PC-9 (cell line): ENCODE measurements at places on chromosomes 3 and 15. TPM values are rescaled to one million over a fixed set of nuclear protein-coding genes. Genes with fewer than 3 reads are reported as not detected.

DNA sequence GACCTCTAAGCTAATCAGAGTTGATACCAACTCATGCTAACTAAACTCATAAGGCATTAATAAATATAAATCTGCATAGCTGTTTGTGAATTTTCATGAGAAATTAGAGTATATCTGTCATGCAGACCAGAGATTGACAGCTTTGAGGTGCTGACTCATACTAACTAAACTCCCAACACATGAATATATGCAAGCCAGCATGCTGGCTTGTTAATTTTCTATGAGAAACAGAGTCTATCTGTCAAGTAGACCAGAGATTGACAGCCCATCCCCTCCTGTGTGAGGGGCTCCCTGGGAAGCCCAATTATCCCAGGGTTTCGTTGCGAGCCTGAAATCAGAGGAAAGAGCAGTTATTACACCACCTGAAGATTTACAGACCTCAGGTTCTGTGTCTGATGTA is 69.3 kb downstream of the CD47 start:
- H3K4me1 ChIP-seq = peaks cover 14% of the 10 kb centered on the region
- H3K36me3 ChIP-seq = no peaks in the 10 kb centered on the region
- no peaks in the 10 kb centered on the region for H3K27me3 ChIP-seq
- H3K4me3 ChIP-seq = no peak overlapping the region
- DNase-seq = no peak

DNA sequence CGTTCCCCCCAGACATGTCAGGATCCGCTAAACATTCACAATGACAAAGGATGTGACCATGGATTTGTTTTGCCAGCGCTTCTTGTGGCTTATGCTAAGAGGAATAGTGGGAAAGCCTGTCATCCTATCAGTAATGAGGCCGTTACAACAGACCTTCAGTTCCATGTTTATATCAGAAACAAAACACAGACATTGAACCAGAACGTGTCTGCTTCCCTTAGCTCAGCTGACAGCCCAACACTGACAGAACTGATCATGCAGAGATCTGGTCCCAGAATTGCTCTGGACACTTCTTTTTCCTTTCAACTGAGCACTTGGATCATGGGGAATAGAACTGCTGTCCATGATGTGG is 58.3 kb upstream of the MYZAP start:
- no peaks in the 10 kb centered on the region for H3K27me3 ChIP-seq
- no peak overlapping the region for H3K4me3 ChIP-seq
- no peaks in the 10 kb centered on the region for H3K4me1 ChIP-seq
- no peaks in the 10 kb centered on the region for H3K36me3 ChIP-seq

GRCh38 chr3:127011270-127011992 is 28.5 kb downstream of the PLXNA1 start:
- H3K27me3 ChIP-seq = no peaks in the 10 kb centered on the region

- no peaks in the 10 kb centered on the region for H3K27me3 ChIP-seq
- H3K27ac ChIP-seq = peak overlapping the region; percentile 90
- no peak for DNase-seq
- peak overlapping the region; percentile 27; the same call in 1 of the 2 replicates for H3K4me3 ChIP-seq
Measured at GRCh38 chr15:80679804-80680175, 15.3 kb upstream of the ABHD17C start.

DNA sequence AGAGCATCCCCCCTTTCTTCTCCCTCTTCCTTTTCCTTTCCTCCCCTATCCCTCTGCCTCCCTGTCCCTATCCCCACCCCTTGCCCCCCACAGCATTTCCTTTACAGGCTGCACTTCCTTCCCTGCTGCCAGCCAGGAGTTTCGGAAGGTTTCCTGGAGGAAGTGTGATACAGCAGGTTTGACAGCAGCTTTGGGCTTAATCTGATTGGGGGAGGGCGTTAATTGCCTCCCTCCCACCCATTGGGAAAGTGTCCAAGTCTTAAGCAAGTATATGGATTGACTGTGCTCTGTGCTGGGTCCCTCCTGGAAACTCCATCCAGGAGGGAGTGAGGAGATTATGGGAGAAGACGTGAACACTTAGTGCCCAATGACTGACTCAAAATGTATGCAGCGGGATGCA is 1.8 kb downstream of the SCAMP5 start:
- peaks cover 8% of the 10 kb centered on the region; the same call in 1 of the 2 replicates for H3K27me3 ChIP-seq
- H3K4me1 ChIP-seq = peaks cover 8% of the 10 kb centered on the region
- no peak overlapping the region for H3K4me3 ChIP-seq
- DNase-seq = no peak

GRCh38 chr3:41323467-41324155 is 124.3 kb downstream of the CTNNB1 start:
- H3K27ac ChIP-seq = no peak overlapping the region
- no peaks in the 10 kb centered on the region for H3K27me3 ChIP-seq
- H3K4me1 ChIP-seq = peaks cover 24% of the 10 kb centered on the region
- no peak overlapping the region for H3K4me3 ChIP-seq

GRCh38 chr3:98323425-98323824 is 30.2 kb upstream of the OR5K4 start:
- H3K4me1 ChIP-seq = no peaks in the 10 kb centered on the region
- H3K4me3 ChIP-seq = no peak overlapping the region
- DNase-seq = no peak
- H3K27me3 ChIP-seq = no peaks in the 10 kb centered on the region

Gene UCN2
- total RNA-seq = 2.8 and 4.2 TPM in 2 replicates

- H3K27ac ChIP-seq = no peak overlapping the region
- no peaks in the 10 kb centered on the region for H3K36me3 ChIP-seq
- no peak for DNase-seq
Measured at GRCh38 chr3:32257042-32257441, 18.6 kb downstream of the CMTM8 start.

Gene WDR53
- total RNA-seq = 33.5 and 34.8 TPM in 2 replicates

DNA sequence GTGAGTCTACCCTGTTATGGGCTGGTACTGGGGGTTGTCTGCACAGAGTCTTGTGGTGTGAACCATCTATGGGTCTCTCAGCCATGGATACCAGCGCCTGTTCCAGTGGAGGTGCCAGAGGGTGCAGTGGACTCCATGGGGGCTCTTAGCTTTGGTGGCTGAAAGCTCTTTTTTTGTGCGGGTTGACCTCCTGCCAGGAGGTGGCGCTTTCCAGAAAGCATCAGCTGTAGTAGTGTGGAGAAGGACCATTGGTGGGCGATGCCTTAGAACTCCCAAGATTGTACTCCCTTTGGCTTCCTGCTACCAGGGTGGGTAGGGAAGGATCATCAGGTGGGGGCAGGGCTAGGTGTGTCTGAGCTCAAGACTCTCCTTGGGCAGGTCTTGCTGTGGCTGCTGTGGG is 602.6 kb downstream of the RSL24D1 start:
- H3K27ac ChIP-seq = no peak overlapping the region
- DNase-seq = no peak
- H3K4me1 ChIP-seq = no peaks in the 10 kb centered on the region
- no peaks in the 10 kb centered on the region for H3K27me3 ChIP-seq
- H3K36me3 ChIP-seq = no peaks in the 10 kb centered on the region

DNA sequence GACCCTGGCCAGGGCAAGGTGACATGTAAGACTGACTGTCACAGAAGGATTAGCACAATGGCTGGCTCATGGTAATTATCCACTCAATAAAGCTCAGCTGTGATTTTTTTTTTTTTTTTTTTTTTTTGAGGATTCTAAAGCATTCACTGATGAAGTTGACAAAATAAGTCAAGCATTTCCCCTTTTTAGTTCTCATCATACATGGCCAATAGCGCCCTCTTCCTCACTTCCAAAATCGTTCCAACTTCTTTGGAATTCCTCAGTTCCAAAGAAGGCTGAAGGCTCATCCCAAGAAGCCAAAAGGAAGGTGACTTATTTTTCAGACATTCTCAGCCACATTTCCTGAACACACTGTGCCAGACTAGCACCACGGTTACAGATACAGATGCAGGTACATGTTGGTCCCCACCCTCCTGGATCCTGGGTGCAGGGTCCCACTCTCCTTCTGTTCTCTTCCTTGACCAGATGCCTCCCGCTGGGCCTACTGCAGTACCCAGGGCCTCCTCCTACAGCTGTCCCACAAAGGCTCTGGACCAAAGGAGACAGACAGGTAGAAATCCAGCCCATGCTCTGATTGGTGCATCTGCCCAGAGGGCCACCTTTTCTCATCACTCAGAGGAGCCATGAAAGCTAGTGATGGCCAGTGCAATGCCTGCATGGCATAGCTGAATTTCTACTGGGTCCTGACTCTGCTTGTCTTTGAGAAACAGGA is 202.6 kb downstream of the UACA start:
- no peak overlapping the region for H3K4me3 ChIP-seq
- no peaks in the 10 kb centered on the region for H3K27me3 ChIP-seq
- no peak overlapping the region for H3K27ac ChIP-seq
- H3K36me3 ChIP-seq = no peaks in the 10 kb centered on the region
- no peaks in the 10 kb centered on the region for H3K4me1 ChIP-seq

DNA sequence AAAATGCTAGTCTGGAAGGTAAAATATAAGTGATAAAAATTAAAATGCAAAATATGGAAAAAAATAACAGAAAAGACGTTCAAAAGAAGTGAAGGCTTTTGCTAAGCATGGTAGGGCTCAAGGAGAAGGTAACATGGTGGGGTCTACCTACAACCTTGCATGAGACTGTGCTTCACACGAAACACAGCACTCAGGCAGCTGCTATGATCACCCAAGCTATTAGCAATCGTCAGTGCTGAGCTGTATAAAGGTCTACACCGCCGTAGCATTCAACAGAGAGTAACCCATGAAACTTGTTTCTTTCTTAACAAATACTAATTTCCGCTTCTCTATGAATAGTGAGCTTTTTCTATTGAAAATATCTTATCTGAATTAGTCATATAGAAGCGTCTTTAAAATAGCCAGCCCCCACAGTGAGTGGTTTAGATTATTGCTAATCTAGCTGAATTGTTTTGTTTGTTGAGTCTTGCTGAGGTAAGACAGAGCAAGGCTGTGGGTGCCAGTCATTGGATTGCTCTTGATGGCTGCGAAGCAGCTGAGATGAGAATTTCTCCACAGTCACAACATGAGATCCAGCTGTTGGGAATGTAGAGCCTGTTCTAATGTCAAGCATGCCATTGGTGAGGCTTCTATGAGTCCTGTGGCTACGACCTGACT is 230.0 kb downstream of the KLF13 start:
- no peak overlapping the region for H3K27ac ChIP-seq
- no peaks in the 10 kb centered on the region for H3K4me1 ChIP-seq
- H3K36me3 ChIP-seq = no peaks in the 10 kb centered on the region
- no peak overlapping the region for H3K4me3 ChIP-seq
- DNase-seq = no peak

- H3K36me3 ChIP-seq = no peaks in the 10 kb centered on the region
- H3K4me1 ChIP-seq = no peaks in the 10 kb centered on the region
- H3K27me3 ChIP-seq = no peaks in the 10 kb centered on the region
- H3K4me3 ChIP-seq = peak overlapping the region; percentile 66
- H3K27ac ChIP-seq = no peak overlapping the region
Measured at GRCh38 chr3:192409201-192409837, 318.0 kb downstream of the FGF12 start.
